Left lung (tissue), 14 donors: ENCODE measurements at places on chromosomes 2 and 18. TPM values are rescaled to one million over a fixed set of nuclear protein-coding genes. Genes with fewer than 3 reads are reported as not detected.

The GEN1 gene
- polyA plus RNA-seq, result 31.4 TPM

The ZNF396 gene
- polyA plus RNA-seq, result 3.9 TPM

The IL1F10 gene
- not detected for polyA plus RNA-seq

The TMEM150A gene
- polyA plus RNA-seq, result 13.1 TPM

GRCh38 chr2:198595721-198596120, 791.3 kb downstream of the PLCL1 start:
- no peak for DNase-seq

GRCh38 chr2:36512705-36513104, 85.3 kb downstream of the FEZ2 start:
- DNase-seq, result no peak

DNA sequence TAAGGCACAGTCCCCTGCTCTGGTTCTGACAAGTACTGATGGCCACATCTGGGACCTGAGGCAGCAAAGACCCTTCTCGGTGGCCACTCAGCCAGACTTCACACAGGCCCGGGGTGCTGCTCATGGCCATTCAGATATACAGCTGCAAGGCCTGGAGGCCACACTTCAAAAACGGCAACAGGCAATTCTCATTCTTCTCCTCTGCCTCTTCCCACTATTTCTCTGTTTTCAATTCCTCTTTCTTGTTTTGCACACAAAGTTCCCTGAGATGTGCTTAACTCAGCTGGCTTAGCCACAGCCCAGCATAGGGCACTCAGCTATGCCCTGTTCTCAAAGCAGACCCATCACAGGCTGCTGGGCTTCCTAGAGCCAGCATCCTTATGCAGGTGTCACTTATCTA, 29.9 kb downstream of the PTPN18 start:
- no peak for DNase-seq

DNA sequence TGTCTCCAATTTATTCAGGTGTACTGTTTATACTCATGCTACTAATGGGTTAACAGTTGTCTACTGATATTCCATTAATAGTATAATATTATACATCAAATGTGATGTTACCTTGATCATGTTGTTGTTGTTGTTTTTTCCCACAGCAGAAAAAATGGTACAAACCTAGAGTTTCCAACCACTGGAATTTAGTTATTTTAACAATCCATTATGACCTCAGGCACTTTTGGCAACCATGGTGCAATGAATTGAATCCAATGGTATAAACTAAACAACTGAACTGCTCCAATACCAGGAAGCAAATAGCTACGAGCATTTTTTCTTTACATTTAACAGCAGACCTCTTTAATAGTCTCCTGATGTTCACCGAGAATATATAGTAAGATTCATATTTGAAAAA, 31.0 kb upstream of the C2orf66 start:
- DNase-seq, result no peak

DNA sequence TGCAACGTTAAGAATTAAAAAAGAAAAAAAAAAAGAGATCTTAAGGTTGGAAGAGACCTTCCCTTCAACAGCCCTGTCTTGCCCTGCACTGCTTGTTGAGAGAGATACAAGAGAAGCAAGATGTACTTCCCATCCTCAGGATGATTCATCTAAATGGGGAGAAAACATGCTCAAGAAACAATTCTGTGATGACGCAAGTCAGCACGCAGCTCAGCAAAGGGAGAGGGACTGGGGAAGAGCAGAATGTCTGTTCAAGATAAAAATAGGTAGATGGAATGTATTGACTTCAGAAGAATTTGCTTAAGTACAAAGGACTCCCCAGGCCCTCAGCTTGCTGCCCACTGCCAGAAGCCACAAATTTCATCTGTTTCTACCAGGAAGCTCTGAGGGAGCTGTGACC, 198.2 kb upstream of the SPRED2 start:
- DNase-seq, result no peak

GRCh38 chr2:24354395-24354794, 5.9 kb downstream of the ITSN2 start:
- DNase-seq, result no peak

DNA sequence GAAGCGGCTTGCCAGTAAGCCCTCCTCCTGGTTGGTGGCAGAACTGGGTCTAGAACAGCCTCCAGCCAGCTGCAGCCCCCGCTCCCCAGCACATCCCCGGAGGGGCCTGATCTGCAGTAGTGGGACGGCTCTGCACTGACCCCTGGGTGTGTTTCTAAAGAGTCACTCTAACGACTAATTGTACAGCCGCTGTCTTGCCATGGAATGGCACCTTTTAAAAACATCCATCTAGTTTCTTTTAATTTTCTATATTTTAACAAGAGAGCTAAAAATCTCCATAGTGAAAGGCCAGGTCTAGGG, 82.0 kb downstream of the MTCL1 start:
- DNase-seq, result no peak

- DNase-seq, result no peak
Measured at GRCh38 chr2:29295845-29296244, 180.6 kb downstream of the CLIP4 start.
